Left lung (tissue), 14 donors: ENCODE measurements at places on chromosomes 1 and 21. TPM values are rescaled to one million over a fixed set of nuclear protein-coding genes. Genes with fewer than 3 reads are reported as not detected.

GRCh38 chr1:201649761-201650622 lies 111.1 kb downstream of the NAV1 start:
- H3K27me3 ChIP-seq, result peaks cover 40% of the 10 kb centered on the region
- peaks cover 8% of the 10 kb centered on the region for H3K4me1 ChIP-seq
- H3K36me3 ChIP-seq, result no peaks in the 10 kb centered on the region
- DNase-seq, result peak; percentile 88

Gene FUCA1
- total RNA-seq, result 45.3 TPM

Gene IGSF9
- total RNA-seq, result 3.0 TPM

DNA sequence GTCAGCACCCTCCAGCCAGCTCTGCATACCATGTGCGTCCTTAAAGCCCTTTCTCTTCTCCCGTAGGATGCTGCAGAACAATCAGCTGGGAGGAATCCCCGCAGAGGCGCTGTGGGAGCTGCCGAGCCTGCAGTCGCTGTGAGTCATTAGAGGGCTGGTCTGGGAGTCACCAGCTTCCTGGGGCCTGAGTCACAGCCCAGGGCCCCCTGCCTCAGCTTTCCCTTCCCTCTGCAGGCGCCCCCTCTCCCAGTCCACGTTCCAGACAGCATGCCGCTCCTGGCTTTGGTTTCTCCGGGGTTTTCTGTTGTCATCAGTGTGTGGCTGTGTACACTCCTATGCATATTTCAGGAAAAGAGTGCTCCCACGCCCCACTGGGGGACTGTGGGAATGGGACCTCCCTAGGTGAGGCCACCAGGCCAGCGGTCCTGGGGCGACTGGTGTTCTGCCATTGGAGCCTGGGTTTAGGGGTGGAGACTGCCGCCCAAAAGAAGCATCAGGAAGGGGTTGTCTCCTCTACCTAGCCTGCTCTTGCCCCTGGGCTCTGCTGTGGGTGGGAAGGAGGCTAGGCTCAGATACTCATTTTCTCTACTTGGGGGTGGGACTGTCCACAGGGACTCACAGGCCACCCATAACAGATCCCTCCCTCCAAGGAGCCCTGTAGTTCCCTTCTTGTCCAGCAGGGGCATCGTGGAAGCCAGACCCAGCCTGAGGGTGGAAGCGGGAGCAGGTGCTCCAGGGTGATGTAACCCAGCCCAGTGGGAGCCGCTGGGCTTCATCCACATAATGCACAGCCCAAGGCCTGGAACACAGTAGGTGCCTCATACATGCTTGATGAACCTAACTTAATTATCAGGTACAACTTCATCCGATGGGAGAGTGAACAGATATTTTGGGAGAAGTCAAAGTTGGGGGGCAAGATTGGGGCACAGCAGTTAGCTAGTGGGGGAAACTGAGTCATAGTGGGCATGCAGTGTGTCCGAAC lies 42.5 kb downstream of the LGR6 start:
- H3K4me3 ChIP-seq, result no peak overlapping the region
- DNase-seq, result peak; percentile 48
- H3K27me3 ChIP-seq, result peaks cover 25% of the 10 kb centered on the region
- no peaks in the 10 kb centered on the region for H3K4me1 ChIP-seq

Gene MARCKSL1
- 58.3 TPM for total RNA-seq

Gene AADACL4
- not detected for total RNA-seq

DNA sequence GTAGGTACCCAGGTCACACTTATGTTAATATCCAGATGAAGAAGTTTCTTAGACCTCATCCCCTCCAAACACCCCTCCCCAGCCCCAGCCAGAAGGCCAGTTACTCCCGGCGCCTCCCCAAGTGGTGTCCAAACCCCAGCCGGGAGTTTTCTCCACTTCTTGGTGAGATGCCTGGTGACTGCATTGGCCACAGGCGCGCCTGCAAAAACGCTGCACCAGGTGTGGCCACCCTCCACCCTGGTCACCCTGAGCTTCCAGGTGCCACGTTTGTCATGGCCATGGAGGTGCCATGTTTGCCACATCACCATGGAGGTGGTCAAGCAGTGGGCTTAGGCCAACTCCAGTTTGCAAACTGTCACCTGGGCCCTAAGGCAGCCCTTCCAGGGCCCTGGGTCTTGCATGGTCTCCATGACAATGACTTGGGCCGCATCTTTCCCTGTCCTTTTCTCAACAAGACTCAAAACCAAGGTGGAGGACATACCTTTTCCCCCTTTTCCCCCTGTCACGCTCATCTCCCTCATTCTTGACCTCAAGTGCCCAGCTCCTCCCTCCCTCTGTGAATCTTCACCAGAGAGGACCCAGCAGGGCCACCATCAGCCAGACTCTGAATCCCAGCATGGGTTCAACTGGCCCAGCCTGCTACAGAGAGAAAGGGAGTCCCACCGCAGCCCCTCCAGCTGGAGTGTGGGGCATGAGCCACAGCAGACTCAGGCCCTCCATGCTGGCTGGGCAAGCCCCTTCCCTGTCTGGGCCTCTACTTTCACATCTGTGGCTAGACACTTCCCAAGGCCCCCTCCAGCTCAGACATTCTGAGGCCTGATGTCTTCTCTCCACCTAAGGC lies 125.9 kb upstream of the ZBTB40 start:
- H3K36me3 ChIP-seq, result no peaks in the 10 kb centered on the region
- no peak overlapping the region for H3K4me3 ChIP-seq
- H3K4me1 ChIP-seq, result no peaks in the 10 kb centered on the region
- no peak for DNase-seq
- H3K27ac ChIP-seq, result no peak overlapping the region

GRCh38 chr1:94746635-94747525 lies 73.3 kb upstream of the SLC44A3 start:
- DNase-seq, result no peak
- H3K4me3 ChIP-seq, result no peak overlapping the region
- H3K27me3 ChIP-seq, result no peaks in the 10 kb centered on the region
- H3K27ac ChIP-seq, result no peak overlapping the region
- no peaks in the 10 kb centered on the region for H3K36me3 ChIP-seq

Gene SMCP
- total RNA-seq, result not detected

GRCh38 chr21:42027085-42027821 lies 17.1 kb upstream of the ZBTB21 start:
- DNase-seq, result no peak
- no peaks in the 10 kb centered on the region for H3K27me3 ChIP-seq
- H3K4me1 ChIP-seq, result no peaks in the 10 kb centered on the region
- no peak overlapping the region for H3K27ac ChIP-seq
- no peak overlapping the region for H3K4me3 ChIP-seq
- H3K36me3 ChIP-seq, result no peaks in the 10 kb centered on the region

Gene BCL2L15
- 2.2 TPM for total RNA-seq

DNA sequence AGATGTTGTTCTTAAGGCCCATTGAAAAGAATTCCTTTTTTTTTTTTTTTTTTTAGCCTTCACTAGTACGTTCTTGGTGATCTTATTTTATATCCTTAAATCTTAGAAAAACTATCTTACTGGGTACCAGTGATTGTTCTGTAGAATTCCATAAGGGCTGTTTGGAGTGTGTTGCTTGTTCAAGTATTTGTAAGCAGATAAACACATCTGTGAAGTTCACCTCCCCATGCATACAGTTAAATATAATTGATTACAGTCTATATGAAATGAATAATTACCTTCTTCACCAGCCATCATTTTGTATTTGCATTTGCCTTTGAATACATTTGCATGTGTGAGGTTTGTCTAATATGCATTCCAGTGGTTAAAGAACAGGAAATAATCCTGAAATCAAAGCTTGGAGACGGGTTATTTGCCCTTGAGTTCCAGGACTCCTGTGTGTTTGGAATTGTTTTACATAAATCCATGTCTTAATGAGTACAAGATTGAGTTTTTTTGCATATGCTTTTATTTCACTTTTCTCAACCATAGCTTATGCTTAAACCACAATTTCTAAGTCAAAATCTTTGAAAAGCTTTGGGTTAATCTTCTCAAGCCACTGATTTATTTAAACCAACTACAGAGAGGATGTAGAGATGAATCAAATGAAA lies 73.1 kb downstream of the VPS13D start:
- no peak for DNase-seq
- H3K36me3 ChIP-seq, result peaks cover 94% of the 10 kb centered on the region
- no peaks in the 10 kb centered on the region for H3K27me3 ChIP-seq
- H3K27ac ChIP-seq, result peak overlapping the region; percentile 8
